Uterine smooth muscle cell (primary cell): ENCODE measurements at places on chromosomes 11 and 22. TPM values are rescaled to one million over a fixed set of nuclear protein-coding genes. Genes with fewer than 3 reads are reported as not detected.

DNAL4 gene
- total RNA-seq, result 13.1 and 19.4 TPM in 2 replicates

FGF3 gene
- total RNA-seq, result not detected in 2 replicates

CARD16 gene
- total RNA-seq, result 2.8 and 5.2 TPM in 2 replicates

APLP2 gene
- total RNA-seq, result 559 and 717 TPM in 2 replicates

OR4A15 gene
- not detected in 2 replicates for total RNA-seq

MS4A6E gene
- total RNA-seq, result not detected in 2 replicates

VPS11 gene
- 30.1 and 31.1 TPM in 2 replicates for total RNA-seq

KIF18A gene
- total RNA-seq, result 9.0 and 40.0 TPM in 2 replicates

VSIG2 gene
- total RNA-seq, result 0.22 and 0.50 TPM in 2 replicates

OR52H1 gene
- 0.66 and 1.1 TPM in 2 replicates for total RNA-seq

DDI1 gene
- total RNA-seq, result not detected in 2 replicates

CDC42EP1 gene
- total RNA-seq, result 11.5 and 15.1 TPM in 2 replicates
